Breast epithelium (tissue), 4 donors: ENCODE measurements at places on chromosomes 1 and 21.

DNA sequence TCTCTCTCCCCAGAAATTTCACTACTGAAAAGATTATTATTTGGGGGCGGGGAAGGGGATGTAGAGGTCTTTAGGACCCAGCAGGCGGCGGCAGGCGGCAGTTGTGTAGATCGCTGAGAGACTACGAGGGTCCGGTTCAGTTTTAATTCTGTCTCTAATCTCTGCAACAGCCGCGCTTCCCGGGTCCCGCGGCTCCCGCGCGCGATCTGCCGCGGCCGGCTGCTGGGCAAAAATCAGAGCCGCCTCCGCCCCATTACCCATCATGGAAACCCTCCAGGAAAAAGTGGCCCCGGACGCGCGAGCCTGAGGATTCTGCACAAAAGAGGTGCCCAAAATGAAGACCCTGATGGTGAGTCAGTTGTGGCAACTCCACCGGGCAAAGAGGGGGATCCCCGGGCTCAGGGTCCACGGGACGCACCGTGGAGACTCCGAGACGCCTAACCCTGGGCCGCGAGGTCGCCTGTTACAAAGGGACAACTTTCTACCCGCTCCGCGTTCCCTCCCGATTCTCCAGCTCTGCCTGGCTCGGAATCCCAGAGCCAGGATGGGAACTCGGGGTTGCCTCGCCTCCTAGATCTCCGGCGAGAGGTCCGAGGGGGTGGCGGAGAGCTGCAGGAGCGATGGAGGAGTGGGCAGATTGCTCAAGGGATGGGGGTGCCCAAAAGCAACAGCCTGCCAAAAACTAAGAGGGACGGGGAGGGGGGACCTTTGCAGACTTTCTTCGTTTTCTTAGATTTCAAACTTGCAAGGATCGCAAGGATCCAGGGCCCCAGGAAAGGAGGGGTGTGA is at the start of gene ST6GALNAC5:
Gene ST6GALNAC5 (plus strand): TSS at position 139 of the 789 bp plus-strand sequence.
- DNase-seq, result no peak

DNA sequence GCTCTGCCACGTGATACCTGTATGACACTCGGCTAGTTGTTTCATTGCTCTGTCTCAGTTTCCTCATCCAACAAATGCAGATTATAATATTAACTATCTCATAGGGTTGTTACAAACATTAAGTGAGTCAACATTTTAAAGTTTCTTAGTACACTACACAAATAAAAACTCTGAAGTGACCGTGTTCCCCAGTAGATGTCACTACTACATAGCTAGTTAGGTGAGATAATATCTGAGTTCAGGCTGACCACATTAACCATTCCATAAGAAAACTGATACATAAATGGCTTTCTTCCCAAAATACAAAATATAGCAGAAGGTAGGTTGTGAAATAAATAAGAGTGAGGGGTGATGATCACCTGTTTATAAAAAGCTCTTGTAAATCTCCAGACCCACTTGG is 214.1 kb downstream of the NUF2 start:
- DNase-seq, result no peak

GRCh38 chr1:9495854-9496374 is 43.4 kb upstream of the SLC25A33 start:
- DNase-seq, result no peak

- DNase-seq, result no peak
Observed at GRCh38 chr21:42969193-42969600, 5.2 kb upstream of the PKNOX1 start.

DNA sequence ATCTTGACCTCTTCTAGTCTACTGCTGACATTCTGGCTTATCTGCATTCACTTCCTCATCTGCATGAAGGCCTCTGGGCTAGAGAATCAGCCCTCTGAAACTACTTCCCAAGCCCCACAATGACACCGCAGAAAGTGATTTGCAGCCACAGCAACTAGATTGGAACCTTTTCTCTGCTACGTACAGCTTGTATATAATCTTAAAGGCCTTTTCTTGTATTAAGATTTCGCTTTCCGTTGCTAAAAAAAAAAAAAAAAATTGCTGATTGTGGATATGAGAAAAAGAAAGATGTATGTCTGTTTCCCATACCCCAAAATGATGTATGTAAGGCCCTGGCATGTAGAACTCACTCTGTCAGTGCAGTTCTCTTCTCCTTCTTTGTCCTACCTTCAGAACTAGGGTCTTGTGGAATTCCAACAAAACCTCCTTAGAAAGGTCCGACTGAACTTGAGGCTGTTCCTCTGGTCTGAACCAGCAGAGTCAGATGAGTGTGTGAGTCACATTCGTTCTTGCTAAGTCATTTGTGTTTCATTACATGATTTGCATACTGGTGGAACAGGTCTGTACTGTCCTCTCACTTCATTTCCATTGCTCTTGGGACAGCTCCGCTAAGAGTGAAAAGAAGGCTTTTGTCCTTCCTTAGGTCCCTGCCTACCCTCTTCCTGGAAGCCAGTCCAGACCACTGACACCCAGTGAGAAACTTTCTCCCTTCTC is 62.7 kb downstream of the PLPP3 start:
- DNase-seq, result no peak

GRCh38 chr1:222893255-222893654 is 78.4 kb downstream of the DISP1 start:
- no peak for DNase-seq
